ENCODE measurements at places on chromosomes 2 and 18.

- DNase-seq: no peak
These were observed 1.6 kb downstream of the OR6B3 start for GRCh38 chr2:240051697-240052096.

DNA sequence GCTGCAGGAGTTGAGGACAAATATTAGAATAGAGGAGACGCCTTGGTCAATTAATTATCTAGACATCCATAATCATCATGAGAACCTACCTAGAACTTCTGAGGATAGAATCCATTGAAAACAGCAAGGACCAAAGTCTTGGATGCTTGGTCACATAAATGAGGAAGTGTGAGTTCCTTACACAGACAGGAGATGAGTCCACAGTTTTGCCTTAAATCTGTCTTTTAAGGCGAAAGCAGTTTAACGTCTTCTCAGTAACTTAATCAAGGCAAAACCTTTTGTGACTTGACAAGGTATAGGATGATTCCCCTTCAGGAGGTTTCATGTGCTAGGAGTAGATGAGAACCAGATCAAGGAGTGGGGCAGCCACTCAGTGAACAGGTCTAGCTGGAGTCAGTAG is 1783.2 kb upstream of the CELF4 start:
- no peak for DNase-seq

GRCh38 chr2:217396165-217396564 is 536.3 kb upstream of the TNP1 start:
- no peak for DNase-seq

GRCh38 chr2:25204190-25204838 is 35.9 kb upstream of the POMC start:
- DNase-seq: no peak

DNA sequence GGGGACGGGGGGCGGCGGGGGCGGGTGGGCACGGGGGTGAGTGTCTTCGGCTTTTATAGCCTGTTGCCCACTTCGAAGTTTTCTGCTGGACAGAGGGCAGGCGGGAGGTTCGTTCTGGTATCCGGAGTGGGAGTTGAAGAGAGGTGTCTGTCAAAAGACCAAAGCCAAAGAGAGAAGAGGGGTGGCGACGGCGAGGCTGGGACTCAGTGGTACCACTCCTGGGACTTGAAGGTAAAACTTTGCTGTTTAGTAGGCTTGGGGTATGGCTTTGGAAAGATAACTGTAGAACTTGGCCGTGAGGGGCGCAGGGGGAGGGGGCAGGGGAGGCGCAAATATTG is 215.8 kb upstream of the DTNA start:
- DNase-seq: no peak

GRCh38 chr2:129857200-129857599 is 122.3 kb upstream of the RAB6C start:
- no peak for DNase-seq

DNA sequence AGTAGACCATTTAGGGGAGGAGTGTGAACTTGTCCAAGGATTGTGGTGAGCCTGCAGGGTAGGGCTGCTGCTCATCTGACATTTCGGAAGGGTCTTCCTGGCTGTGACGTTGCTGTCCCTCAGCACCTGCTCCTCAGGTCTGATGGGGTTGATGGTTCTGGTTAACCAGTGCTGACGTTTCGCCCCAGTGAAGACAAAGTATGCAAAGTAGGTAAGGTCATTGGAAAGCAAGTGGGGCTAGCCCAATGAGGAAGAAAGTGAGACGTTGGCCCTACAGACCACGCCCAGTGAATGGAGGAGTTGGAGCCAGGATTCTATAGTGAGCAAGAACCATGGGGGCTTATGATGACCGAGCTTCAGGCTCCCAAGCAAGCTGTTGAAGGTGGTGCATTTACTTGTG is 33.4 kb upstream of the ZNF396 start:
- DNase-seq: no peak

- no peak for DNase-seq
These were observed 49.5 kb downstream of the C2orf42 start for GRCh38 chr2:70141212-70141901.

DNA sequence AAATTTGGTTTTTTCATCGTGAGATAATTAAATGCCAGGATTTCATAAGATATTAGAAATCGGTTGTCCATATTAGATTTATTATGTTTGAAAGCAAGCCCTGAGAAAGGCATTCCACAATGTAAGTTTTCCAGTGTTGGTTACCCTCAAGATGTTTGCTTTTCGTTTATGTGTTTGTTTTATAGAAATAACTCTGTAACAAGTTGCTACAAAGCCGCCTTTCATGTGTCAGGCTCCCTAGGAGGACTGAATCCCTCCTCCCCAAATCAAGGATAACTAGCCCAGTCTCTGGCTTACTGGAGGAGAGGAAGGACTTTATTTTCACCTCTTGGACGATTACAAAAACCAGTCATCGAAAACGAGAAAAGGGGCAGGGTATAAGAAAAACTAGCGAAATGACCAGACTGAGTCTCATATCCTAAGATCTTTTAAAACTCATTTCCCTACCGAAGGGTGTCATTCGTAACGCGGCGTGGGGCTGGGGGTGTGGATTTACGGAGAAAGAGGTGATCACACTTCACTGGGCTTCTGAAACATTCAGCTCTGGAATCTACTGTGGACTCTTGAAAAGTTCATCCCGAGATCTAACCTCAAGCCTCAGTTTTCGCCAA is 1.0 kb upstream of the PEX13 start:
- DNase-seq: no peak

DNA sequence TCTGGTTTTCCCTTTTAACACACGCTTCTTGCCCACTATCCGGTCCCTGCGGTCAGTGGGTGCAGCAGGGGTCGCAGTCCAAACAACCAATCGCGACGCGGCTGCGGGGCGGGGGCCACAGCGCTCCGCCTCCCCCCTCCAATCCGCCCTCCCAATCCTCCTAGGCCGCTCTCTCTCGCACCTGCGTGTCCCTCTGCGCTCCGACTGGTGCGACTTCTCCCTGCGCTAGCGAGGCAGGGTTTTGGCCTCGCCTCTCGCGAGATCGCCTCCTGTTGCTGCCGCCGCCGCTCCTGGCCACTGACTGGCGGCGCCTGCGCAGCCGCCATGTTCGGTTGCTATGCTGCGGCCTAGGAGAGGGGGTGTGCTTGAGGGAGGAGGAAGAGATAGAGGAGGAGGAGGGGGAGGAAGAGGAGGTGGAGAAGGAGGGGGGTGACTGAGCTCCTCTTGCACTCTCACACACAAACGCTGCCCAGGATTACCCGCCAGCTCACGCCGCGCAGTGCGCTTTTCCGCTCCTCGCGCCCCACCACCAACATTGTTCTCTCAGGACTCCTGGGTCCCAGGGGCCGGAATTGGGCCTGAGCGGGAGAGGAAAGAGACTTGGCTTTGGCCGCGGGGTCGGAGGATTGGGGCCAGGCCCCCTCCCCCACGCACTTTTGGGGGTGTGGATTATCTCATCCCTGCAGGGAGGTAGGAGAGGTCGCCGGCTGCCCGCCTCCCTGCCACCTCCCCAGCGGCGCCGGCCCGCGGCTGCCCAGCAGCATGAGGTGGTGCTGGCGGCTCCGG is at the start of gene PTPN4:
PTPN4 (plus strand) TSS at position 472 of the 786 bp plus-strand sequence. CDS start 49,932 bp downstream, outside the sequence.
- DNase-seq: peak; percentile 93

- DNase-seq: no peak
These were observed 87.6 kb downstream of the MRPS9 start for GRCh38 chr2:105125428-105125827.

GRCh38 chr2:23988371-23988770 is 21.5 kb upstream of the MFSD2B start:
- DNase-seq: no peak

- no peak for DNase-seq
These were observed 128.4 kb downstream of the GALNT3 start for GRCh38 chr2:165665614-165666013.

- no peak for DNase-seq
These were observed 137.1 kb upstream of the RMP24 start for GRCh38 chr18:35835366-35835765.
